Mesenteric fat pad (tissue), 1 donor: ENCODE measurements at places on chromosomes 1 and 21. TPM values are rescaled to one million over a fixed set of nuclear protein-coding genes. Genes with fewer than 3 reads are reported as not detected.
A peak's percentile ranks its signal among the peaks of the same experiment; 100 is the strongest.

The ZBTB8B gene
- total RNA-seq = not detected

The CBR3 gene
- total RNA-seq = 14.9 TPM

The RRP1B gene
- total RNA-seq = 24.3 TPM

The EXOSC10 gene
- total RNA-seq = 46.8 TPM

The PRR9 gene
- total RNA-seq = not detected

The THEM5 gene
- total RNA-seq = not detected

The TRIM46 gene
- 0.22 TPM for total RNA-seq

The GPR25 gene
- not detected for total RNA-seq

The PLA2G5 gene
- total RNA-seq = 5.5 TPM

The OLIG2 gene
- total RNA-seq = not detected

The RNU1-4 gene
- total RNA-seq = 6,165 TPM

The KCNA3 gene
- total RNA-seq = 0.90 TPM

The LENEP gene
- not detected for total RNA-seq

The SHISAL2A gene
- not detected for total RNA-seq

The DTL gene
- 0.16 TPM for total RNA-seq

GRCh38 chr21:46392921-46393320 lies 65.8 kb upstream of the DIP2A start:
- DNase-seq = no peak

DNA sequence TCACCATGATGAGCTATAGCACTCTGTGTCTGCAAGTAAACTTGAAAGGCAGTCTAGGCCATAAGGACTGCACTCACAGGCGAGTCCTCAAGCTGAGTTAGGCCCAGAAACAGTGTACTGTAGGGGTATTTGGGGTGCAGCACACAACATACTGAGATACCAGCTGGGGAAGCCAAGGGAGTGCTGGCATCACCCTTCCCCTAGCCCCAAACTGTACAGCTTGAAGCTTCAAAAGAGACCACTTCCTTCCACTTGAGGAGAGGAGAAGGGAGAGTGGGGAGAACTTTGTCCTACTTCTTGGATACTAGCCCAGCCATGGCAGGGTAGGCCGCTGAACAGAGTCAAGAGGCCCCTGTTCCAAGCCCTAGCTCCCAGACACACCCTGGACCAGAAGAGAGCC lies 24.2 kb upstream of the SNX7 start:
- DNase-seq = no peak

DNA sequence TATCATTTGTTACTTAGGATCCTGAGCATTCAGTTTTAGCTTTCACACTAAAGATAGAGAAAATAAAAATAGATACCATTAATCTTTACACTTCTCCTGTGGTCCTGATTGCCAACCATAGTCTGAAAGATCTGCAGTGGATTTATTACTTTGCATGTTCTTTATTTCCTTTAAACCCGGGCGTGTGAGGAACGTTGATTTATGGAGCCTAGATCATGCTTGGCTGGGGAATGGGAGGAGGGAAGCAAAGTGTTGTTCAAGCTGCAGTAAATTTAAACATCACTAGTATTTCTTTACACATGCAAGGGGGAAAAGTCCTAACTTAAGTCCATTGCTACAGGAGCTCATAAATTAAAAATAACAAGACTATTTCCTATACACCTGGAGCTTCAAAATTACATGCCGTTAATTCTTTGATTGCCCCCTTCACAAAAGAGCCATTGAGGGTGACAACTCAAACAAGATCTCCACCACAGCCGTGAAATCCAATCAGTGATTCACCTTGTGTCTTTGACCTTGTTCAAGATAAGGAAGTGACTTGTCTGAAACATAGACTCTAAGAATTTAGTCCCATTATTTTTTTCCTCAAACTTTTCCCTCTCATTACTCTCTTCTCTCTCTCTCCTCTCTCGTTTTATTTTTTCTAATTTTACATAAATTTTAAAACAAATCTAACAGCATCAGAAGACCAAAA lies 282.7 kb downstream of the KIF26B start:
- no peak for DNase-seq

DNA sequence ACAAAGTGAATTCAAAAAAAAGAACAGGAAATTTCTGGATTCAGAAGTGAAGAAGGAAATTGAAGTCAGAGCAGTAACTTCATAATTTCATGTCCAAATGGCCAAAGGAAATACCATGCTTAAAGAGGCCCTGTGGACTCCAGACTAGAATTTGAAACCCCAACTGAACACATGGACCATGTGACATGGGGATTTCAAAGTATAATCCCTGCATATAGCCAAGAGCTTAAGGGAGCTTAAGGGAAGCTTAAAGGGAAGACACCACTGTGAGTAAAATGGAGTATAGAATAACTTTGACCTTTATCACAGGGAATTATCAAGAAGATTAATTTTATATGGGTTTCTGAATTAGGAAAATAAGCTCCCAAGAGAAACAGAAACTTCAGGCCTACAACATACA lies 241.8 kb upstream of the POGK start:
- no peak for DNase-seq

DNA sequence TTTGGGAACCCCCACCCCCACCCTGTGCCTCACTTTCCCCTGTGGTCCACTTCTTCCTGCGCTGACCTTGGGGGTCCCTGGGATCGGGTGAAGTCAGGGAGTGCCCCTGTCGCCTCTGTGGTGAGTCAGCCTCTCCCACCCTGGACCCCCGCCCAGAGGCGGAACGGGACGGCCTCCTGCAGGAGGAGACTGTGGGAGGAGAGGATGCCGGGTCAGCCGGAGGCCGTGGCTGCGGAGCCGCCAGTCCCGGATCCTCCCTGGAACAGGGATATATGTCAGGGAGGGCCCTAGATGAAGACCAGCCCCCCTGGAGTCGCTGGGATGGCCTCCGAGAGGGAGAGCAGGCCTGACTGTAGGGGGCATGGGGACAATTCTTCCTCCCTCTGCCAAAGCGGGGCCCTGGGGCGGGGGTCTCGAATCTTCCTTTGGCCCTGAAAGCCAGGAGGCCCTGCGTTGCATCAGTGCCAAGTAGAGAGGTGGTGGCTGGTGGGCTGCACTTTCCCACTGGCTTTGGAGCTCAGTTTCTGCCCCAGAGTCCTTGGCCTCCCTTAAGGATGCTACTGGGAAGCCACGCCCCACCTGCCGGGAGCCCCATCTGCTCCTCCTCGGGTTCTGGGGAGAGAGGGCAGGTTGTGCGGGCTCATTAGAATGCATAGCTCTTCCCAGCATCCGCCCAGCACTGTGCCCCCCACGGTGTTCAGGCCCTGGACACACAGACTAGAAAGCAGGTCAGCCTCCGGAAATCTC lies 930 bp downstream of the ARHGEF10L start:
- no peak for DNase-seq

- DNase-seq = peak; percentile 37
Measured at GRCh38 chr21:46604975-46605766, at the start of gene S100B. Gene S100B (minus strand): TSS chr21:46605082. CDS start chr21:46602415, 2,667 bp downstream.

DNA sequence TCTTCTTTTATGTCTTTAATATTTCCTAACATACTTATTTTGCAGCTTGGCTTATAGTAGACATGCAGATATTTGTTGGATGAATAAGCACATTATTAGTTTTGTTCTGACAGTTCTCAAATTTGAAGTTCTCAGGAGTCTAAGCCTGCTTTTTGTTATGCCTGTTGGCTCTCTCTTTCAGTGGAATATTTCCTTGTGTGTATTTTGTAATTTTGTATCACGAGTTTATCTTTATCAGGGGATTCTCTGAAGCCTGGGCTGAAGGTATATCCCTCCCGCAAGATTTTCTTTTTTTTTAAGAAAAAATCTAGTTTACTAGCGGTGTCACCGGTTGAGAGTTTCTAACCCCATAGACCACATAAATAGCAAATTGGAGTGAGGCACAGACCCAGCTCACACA lies 105.9 kb downstream of the RGL1 start:
- no peak for DNase-seq

- DNase-seq = no peak
Measured at GRCh38 chr1:18670121-18670867, 39.6 kb downstream of the PAX7 start.

- no peak for DNase-seq
Measured at GRCh38 chr21:17988102-17988437, 168.9 kb upstream of the C21orf91 start.

GRCh38 chr21:14522736-14523135 lies 23.4 kb downstream of the SAMSN1 start:
- no peak for DNase-seq

DNA sequence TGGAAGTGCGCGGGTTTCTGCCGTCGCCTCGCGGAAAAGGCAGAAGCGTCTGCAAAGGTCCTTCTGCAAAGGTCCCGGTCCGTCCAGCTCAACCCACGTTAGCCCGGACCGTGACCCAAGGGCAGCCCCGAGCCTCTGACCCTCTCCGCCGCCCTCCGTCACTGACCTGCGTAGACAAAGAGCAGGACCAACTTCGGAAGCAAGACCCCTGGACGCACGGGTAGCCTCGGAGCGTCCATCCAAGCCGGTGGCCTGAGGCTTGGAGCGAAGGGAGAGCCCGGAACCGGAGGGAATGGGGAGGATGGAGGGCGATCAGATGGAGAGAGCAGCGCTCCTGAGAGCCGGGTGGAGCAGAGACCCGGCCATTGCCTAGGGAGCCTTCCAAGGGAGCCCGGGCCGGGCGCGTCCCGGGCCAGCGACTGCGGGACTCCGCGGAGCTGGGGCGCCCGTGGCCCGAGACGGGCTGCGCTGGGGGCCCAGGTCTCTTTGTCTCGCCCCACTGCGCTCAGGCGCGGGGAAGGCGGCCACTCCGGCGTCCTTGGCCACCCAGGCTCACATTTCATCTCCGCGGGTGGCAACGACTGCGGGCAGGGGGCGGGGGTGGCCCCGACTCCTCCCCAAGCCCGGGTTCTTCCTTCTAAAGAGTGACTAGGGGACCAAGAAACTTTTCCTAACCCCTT lies at the start of gene CYYR1:
TSS of gene CYYR1 (minus strand) at position 585 of the 680 bp plus-strand sequence. CDS start at position 239, 346 bp downstream.
- DNase-seq = peak; percentile 89

- no peak for DNase-seq
Measured at GRCh38 chr1:79124756-79125155, 118.2 kb upstream of the ADGRL4 start.

DNA sequence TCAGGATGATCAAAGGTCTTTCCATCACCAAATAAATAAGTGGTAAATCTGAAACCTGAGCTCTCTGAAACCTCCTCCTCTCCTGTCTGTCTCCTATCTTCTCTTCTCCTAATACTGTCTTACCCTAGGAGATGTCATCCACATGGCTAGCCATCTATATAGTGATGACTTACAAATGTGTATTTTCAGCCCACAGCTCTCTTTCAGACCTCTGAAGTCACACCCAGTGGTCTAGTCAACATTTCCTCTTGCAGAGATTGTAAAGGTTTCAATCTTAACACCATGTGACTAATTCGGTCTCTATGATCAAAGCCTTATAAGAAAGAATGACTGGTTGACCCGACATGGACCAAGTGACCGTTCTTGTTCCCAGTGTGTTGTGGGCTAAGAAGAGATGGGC lies 63.1 kb upstream of the DPT start:
- DNase-seq = no peak

DNA sequence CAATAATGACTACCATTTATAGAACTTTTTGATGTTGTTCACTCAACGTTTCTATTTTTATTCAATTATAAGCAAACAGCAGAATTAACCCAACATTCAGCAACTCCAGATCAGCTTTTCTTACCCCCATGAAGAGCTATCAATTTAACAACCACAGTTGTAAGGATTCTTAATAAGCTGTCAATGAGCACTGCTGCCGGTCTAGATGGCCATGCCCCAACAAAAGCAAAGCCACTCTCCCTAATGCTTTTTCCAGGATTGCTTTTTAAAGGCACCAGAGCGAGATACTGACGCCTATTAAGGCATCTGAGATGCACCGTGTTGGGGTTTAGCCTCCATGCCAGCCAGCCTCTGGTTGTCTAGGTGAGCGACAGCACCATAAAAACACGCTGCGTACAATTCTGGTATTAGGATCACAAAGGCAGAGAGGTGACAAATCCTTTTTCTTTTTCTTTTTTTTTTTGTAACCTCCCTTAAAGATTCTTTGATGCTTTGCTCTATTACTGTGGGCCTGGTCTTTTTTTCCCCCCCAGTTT lies 39.5 kb downstream of the PTPRC start:
- DNase-seq = no peak

DNA sequence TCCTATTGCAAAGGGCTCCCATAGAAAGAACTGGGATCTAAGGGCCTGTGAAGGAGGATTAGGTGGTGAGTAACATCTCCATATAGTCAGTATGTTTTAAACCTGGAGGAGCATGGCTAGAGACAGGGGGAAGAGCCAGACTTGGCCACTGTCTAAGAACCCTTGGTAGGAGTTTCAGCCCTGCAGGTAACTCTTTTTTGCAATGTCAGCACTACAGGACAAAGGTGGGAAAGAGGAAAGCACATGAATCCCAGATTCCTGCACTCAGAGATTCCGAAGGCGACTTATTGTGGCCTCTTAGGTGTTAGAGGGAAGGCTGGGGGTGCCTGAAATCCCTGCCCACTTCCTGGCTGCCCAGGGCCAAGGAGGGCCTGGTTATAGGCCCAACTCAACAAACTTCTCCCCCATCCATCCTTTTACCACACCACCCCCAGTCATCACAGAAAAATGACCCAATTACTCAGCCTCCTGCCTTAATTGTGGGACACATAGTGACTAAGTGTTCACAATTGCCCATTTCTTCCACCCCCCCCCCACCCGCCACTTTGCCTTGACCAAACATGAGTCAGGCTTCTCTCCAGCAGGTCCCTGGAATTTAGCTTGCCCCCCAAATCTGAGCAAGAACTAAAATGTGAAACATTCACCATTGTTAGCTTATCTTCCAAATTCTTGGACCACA lies 1.9 kb upstream of the NTNG1 start:
- no peak for DNase-seq

DNA sequence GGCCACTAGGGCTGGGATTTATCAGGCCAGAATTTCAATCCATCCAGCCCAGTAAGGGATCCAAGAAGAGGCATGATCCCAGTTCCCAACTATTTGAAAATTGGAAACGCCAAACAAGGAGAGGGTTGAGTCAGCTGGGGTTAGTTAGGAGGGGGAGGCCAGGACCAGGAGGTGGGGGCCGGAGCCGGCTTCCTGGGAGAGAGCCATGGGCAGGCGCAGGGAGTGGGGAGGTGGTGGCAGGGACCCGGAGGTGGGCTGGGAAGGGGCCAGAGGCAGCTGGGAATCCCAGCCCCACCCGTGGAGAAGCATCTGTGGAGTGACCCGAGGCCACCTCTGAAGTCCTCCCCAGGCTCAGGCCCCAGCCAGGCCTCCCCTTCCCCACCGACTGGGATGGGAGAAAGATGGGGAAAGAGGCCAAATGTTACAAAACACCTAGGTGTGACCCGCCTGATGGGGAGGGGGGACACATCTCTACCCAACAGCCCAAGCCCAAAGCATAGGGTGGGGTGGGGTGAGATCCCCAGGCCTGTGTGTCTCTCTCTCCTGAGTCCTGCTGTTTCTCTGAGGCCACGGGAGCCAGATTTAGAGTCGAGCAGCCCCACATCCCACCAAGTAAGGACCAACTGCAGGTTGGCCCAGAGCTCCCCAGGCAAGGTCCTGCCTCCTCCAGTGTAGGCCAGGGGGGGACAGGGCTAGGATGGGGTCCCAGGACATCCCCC lies 10.1 kb downstream of the HSPG2 start:
- no peak for DNase-seq

GRCh38 chr1:155177192-155177917 lies 3.7 kb downstream of the TRIM46 start:
- DNase-seq = peak; percentile 51

- DNase-seq = no peak
Measured at GRCh38 chr1:221923929-221924598, 182.2 kb upstream of the DUSP10 start.

GRCh38 chr21:15122241-15122640 lies 57.4 kb upstream of the NRIP1 start:
- DNase-seq = no peak

GRCh38 chr1:22884806-22885530 lies 87.7 kb downstream of the LACTBL1 start:
- no peak for DNase-seq
